Activated T-helper 2 cell treated with anti-CD3 and anti-CD28 coated beads, Interferon-gamma antibody, Interleukin-2, Interleukin-4, amounts not matched to agents 10 μg/mL and 5 μg/mL and 100 μg/mL, durations not matched to agents 14 hours and 24 hours and 36 hours (primary cell): ENCODE measurements at places on chromosomes 5 and 9.

GRCh38 chr5:27548484-27548883 lies 510.1 kb upstream of the CDH9 start:
- no peak for DNase-seq
- H3K4me3 ChIP-seq, result no peak overlapping the region
- no peak overlapping the region for H3K27ac ChIP-seq
- H3K36me3 ChIP-seq, result no peaks in the 10 kb centered on the region
- no peaks in the 10 kb centered on the region for H3K27me3 ChIP-seq

- H3K27me3 ChIP-seq, result no peaks in the 10 kb centered on the region
- no peak overlapping the region for H3K27ac ChIP-seq
- H3K4me1 ChIP-seq, result peaks cover 39% of the 10 kb centered on the region
- no peaks in the 10 kb centered on the region for H3K36me3 ChIP-seq
- no peak overlapping the region for H3K4me3 ChIP-seq
- no peak for DNase-seq
These were observed 18.2 kb upstream of the DCP2 start for GRCh38 chr5:112958093-112959088.

DNA sequence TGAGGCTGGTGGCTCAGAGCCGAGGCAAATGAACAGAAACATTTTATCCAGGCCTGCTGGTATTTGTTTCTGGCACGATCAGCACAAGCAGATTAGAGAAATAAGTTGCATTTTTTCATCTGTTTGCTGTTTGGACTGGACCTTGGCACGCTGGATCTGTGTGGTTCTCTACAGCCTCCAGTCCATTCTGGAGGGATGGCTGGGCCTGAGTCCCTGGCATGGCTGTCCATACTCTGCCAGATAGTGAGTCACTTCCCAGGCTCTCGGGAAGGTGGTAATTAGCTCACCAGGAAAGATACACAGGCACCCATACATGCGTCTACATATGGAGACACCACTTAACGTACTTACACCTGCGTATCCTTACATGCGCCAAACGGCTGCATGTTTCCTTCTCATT lies 78.6 kb downstream of the SPRY4 start:
- H3K4me3 ChIP-seq, result no peak overlapping the region
- DNase-seq, result no peak
- H3K27me3 ChIP-seq, result peaks cover 2% of the 10 kb centered on the region
- H3K27ac ChIP-seq, result no peak overlapping the region

GRCh38 chr5:118723021-118723338 lies 265.4 kb downstream of the DTWD2 start:
- no peaks in the 10 kb centered on the region for H3K36me3 ChIP-seq
- no peaks in the 10 kb centered on the region for H3K4me1 ChIP-seq
- no peak overlapping the region for H3K4me3 ChIP-seq

- H3K4me3 ChIP-seq, result no peak overlapping the region
- H3K36me3 ChIP-seq, result no peaks in the 10 kb centered on the region
- peaks cover 5% of the 10 kb centered on the region for H3K27me3 ChIP-seq
- DNase-seq, result no peak
These were observed 175.1 kb upstream of the MAP1B start for GRCh38 chr5:71932131-71932654.

DNA sequence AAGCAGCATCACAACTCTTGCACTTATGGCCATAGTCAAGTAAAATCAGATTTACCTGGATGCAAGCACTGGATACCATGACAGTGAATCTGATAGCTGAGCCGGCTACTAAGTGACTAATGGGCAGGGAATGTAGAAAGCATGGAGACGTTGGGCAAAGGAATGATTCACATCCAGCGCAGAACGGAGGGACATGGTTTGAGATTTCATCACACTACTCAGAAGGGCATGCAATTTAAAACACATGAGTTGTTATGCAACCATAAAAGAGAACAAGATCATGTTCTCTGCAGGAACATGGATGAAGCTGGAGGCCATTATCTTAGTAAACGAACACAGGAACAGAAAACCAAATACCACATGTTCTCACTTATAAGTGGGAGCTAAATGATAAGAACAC lies 169.1 kb upstream of the PIK3R1 start:
- H3K4me3 ChIP-seq, result no peak overlapping the region
- peaks cover 2% of the 10 kb centered on the region for H3K27me3 ChIP-seq
- no peak for DNase-seq
- no peaks in the 10 kb centered on the region for H3K36me3 ChIP-seq
- no peak overlapping the region for H3K27ac ChIP-seq

- no peak for DNase-seq
- no peak overlapping the region for H3K4me3 ChIP-seq
- H3K4me1 ChIP-seq, result peaks cover 76% of the 10 kb centered on the region
- no peaks in the 10 kb centered on the region for H3K27me3 ChIP-seq
- H3K27ac ChIP-seq, result no peak overlapping the region
These were observed 16.2 kb upstream of the TNIP1 start for GRCh38 chr5:151097061-151097460.

DNA sequence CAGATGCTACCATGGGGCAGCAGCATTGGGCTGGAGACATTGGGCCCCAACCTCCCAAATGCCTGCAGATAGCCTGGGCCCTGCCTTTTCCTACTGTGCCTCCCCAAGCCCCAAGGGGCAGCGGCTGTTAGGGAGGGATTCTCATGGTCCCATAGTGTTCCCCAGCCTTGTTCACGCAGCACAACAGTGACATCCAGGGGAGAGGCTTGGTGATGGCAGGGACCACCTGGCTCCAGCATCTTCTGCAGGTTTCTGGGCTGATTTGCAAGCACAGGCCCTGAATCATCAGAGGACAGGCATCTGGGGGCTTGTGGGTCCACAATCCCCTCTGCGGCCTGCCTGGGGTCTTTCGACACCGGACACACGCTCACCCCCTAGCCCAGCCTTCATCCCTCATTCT lies 354.6 kb downstream of the SLIT3 start:
- no peaks in the 10 kb centered on the region for H3K27me3 ChIP-seq
- no peak for DNase-seq
- H3K4me1 ChIP-seq, result peaks cover 17% of the 10 kb centered on the region
- H3K27ac ChIP-seq, result no peak overlapping the region
- H3K36me3 ChIP-seq, result no peaks in the 10 kb centered on the region
- no peak overlapping the region for H3K4me3 ChIP-seq

DNA sequence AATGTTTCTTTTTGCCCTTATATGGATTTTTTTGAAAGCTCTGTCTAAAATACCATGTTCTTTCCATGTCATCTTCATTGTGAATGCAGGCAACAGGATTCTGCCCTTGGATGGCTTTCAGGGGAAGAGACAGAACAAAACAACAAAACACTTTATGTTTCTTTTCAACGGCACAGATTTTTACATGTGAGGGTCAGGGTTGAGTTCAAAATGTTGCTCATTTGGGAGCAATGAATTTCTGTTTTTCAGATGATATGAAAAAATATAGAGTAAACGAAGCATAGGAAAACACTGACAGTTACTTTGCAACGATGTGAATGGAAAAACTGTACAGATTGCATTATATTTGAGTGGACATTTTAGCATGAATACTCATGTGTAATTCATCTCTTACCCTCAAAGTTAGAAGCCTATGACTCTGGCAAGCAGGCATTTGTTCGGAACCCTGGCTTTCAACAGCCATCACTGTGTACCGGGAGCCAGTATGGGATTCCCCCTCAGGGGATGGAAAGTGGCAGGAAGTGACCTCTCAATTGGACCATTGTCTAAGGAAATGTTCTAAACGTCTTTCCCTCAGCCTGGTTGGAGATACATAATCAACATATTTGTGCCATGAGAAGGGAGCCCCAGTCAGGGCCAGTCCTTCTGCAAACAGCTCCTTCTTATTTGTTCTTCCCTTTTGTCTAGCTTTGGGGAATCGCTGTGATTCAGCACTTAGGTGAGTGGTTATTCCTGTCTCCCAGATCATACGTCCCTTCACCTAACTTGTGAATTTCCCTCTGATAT lies 153.9 kb upstream of the MEF2C start:
- DNase-seq, result no peak
- H3K27ac ChIP-seq, result no peak overlapping the region
- no peaks in the 10 kb centered on the region for H3K36me3 ChIP-seq
- peaks cover 8% of the 10 kb centered on the region for H3K27me3 ChIP-seq
- H3K4me1 ChIP-seq, result peaks cover under 1% of the 10 kb centered on the region

DNA sequence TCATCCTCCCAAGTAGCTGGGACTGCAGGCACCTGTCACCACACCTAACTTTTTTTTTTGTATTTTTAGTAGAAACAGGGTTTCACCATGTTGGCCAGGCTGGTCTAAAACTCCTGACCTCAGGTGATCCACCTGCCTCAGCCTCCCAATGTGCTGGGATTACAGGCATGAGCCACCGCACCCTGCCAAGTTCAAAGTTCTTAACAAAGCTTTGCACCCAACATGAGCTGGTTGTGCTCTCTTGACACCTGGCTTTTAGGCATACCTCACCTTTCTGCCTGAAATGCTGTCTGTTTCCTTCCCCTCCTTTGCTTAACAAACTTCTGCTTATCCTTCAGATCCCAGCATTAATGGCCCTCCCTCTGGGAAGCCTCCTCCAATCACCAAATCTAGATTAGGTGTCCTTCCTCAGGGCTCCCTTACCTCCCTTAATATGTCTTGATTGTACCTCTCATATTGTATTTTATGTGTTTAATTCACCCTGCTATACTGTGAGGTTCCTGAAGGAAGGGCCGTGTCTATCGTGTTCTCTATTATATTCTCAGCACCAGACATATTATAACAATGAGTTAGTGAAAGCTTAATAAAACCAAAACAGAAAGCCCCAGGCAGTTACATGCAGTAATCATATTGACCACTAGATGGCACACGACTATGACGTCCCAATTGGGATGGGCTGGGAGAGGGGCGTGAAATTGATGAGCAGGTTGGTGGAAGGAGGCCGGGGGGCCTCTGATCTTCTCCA lies 62.9 kb upstream of the PPARGC1B start:
- H3K27me3 ChIP-seq, result peaks cover 1% of the 10 kb centered on the region
- no peaks in the 10 kb centered on the region for H3K36me3 ChIP-seq
- H3K4me1 ChIP-seq, result peaks cover 3% of the 10 kb centered on the region
- H3K27ac ChIP-seq, result no peak overlapping the region

GRCh38 chr9:98536542-98537173 lies 172.1 kb downstream of the GABBR2 start:
- no peak overlapping the region for H3K27ac ChIP-seq
- DNase-seq, result peak; percentile 13
- H3K36me3 ChIP-seq, result no peaks in the 10 kb centered on the region
- H3K4me3 ChIP-seq, result no peak overlapping the region
- no peaks in the 10 kb centered on the region for H3K4me1 ChIP-seq

- DNase-seq, result no peak
- no peak overlapping the region for H3K27ac ChIP-seq
- H3K36me3 ChIP-seq, result peaks cover 5% of the 10 kb centered on the region
- H3K27me3 ChIP-seq, result no peaks in the 10 kb centered on the region
- peaks cover 46% of the 10 kb centered on the region for H3K4me1 ChIP-seq
These were observed 28.2 kb downstream of the CNOT6 start for GRCh38 chr5:180522330-180522729.

DNA sequence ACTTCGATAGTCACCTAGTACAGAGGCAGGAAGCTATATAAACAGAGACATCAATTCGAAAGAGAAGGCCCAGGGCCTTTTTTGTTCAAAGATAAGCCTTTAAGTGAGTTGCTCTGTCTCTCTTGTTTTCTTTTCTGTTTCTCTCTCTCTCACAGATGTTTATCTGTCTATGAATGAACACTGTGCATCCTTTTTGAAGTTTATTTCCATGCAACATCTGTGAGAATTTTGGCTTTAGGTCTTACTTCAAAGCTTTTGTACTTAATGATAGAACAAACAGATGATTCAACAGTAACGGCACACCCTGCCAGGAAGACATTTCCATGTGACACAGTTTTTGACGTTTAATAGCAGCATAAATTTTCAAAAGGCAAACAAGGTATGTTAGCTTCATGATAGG lies 1413.1 kb upstream of the CDH6 start:
- H3K27me3 ChIP-seq, result no peaks in the 10 kb centered on the region
- H3K36me3 ChIP-seq, result no peaks in the 10 kb centered on the region
- DNase-seq, result no peak
- no peaks in the 10 kb centered on the region for H3K4me1 ChIP-seq
- no peak overlapping the region for H3K4me3 ChIP-seq

DNA sequence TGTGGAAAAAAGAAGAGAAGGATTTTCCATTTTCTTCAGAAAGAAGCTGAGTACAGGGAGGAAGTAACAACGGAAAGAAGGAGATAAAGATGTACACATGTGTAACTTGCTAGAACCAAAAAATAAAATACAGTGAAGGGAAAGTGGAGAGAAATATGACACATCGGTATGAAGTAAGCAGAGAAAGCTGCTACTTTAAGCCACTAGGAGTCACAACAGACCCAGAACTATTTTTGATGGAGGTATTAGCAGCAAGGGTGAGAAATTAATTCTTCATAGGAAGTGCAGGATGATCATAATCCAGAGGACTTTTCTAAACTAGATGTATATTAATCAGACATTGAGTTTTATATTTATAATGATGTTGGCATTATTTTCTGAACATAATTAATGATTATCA lies 88.5 kb downstream of the FAM174A start:
- H3K4me3 ChIP-seq, result no peak overlapping the region
- peaks cover 20% of the 10 kb centered on the region for H3K27me3 ChIP-seq
- H3K4me1 ChIP-seq, result peaks cover 4% of the 10 kb centered on the region
- H3K27ac ChIP-seq, result no peak overlapping the region
- H3K36me3 ChIP-seq, result no peaks in the 10 kb centered on the region

- peaks cover 25% of the 10 kb centered on the region for H3K27me3 ChIP-seq
- no peaks in the 10 kb centered on the region for H3K36me3 ChIP-seq
- no peak overlapping the region for H3K27ac ChIP-seq
- no peak for DNase-seq
- H3K4me1 ChIP-seq, result no peaks in the 10 kb centered on the region
- no peak overlapping the region for H3K4me3 ChIP-seq
These were observed 46.1 kb upstream of the ZBED3 start for GRCh38 chr5:77133061-77133758.

DNA sequence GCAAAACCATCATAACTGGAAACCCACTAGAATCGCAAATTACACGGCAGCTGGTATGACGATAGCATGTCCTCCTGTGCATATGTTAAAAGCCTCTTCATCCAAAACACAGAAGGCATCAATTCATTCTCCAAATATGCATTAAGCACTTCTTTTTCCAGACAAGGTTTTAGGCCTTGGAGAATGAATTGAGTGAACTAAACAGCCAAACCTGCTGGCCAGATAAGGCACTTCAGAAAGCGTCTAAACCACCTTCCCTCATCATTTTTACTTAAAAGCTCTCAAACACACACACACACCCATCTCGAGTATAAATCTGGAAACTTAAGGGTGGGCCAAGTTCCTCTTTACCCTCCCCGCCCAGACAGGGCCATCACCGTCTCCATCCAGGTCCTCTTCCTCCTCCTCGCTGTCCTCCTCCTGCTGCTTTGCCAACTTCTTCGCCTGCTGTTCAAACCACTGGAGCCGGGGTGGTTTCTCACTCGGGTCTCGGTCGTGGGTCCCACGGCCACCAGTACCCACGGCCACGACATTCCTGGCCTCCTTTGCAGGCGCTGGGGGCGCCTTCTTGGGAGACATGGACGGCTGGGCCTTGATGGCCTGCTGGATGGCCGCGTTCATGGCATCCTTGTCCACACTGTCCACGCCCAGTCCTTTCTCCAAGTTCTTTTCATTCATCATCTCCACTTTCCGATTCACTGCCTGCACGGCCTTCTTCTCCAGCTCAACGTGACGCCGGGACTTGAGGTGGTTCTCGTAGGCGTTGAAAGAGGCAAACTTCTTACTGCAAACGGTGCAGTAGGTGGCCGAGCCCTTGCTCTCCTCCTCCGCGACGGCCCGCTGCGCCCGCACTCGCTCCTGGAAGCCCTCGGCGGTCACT lies 696 bp downstream of the ZNF622 start:
- peak overlapping the region; percentile 89 for H3K27ac ChIP-seq
- peak; percentile 13 for DNase-seq
- H3K4me1 ChIP-seq, result peaks cover 63% of the 10 kb centered on the region
- H3K27me3 ChIP-seq, result no peaks in the 10 kb centered on the region
- H3K36me3 ChIP-seq, result peaks cover 64% of the 10 kb centered on the region
- H3K4me3 ChIP-seq, result peak overlapping the region; percentile 99
